ENCODE measurements at places on chromosomes 3 and 15.
A peak's percentile ranks its signal among the peaks of the same experiment; 100 is the strongest.

GRCh38 chr3:184796954-184797353 is 15.0 kb upstream of the VPS8 start:
- DNase-seq, result no peak

- DNase-seq, result no peak
Measured at GRCh38 chr3:47916696-47917095, 99.5 kb downstream of the MAP4 start.

DNA sequence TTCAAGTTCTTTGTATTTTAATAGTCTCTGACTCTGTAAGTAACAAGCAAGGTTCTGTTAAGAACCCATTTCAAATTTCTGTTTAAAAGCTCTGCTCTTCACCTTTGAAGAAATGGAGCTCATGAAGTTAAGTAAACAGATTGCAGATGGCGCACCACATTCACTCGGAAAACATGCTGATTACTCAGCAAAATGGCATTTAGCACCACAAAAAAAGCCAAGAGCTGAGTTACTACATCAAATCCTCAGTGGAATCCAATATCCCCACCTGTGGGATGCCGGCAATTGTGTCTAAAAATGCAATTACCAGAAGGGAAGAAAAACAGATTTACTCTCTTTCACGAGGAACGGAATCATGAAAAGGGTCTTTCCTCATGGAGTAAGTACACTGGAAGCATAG is 758.0 kb downstream of the NTRK3 start:
- no peak for DNase-seq

- DNase-seq, result peak; percentile 33
Measured at GRCh38 chr3:105368566-105369499, 2.1 kb downstream of the ALCAM start.

- no peak for DNase-seq
Measured at GRCh38 chr3:178518660-178519396, 17.4 kb upstream of the KCNMB2 start.
